Fibroblast of the conjunctiva (primary cell): ENCODE measurements at places on chromosomes 11 and 22.
A peak's percentile ranks its signal among the peaks of the same experiment; 100 is the strongest.

DNA sequence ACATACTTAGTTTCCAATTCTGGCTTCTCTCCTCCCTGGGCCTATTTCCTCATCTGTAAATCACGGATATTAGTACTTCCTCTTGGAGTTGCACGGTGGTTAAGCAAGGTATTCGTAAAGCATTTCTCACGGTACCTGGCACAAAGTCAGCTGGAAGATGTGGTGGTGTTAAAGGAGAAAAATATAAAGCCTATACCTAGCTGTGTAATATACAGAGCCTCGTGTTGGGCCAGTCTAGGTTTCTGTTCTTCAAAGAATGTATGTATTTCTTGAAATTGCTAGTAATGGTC, 47.2 kb downstream of the DBX1 start:
- no peak for DNase-seq

- no peak for DNase-seq
Observed at GRCh38 chr22:23847310-23847920, 8.6 kb upstream of the DERL3 start.

- DNase-seq = peak; percentile 88
Observed at GRCh38 chr11:69644071-69644961, 3.4 kb downstream of the CCND1 start.

DNA sequence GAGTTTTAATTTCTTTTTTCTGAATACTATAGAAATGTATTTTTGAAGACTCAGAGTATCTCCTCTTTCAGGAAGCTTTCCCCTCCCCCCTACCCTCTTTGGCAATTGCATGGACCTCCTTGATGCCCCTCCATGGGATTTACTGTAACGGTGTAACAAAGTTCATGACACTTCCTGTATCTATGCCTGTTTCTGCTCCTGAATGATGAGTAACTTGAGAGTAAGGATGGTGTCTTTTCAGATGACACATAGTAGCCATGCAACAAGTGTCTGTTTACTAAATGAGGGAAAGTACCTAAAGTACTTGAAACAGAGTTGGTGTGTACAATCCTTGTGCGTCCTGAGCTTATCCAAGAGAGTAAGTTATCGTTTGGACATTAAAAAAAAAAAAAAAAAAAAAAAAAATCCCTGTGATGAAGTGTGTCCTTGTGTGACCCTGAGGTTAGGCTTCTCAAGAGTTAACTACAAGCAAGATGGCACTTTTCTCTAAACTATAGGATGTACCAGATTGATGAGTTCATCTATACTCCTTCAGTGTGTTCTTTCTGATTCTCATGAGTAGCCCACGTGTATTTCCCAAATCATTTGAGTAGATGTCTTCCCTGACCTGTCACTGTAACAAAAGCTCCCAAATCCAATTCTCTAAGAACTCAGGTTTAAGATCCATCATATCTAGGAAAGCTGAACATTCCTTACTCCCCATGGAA, 7.4 kb downstream of the ETS1 start:
- DNase-seq = no peak

GRCh38 chr22:48278620-48279460, 1516.4 kb downstream of the TBC1D22A start:
- DNase-seq = no peak

- DNase-seq = no peak
Observed at GRCh38 chr11:1057806-1058205, 16.9 kb upstream of the MUC2 start.

GRCh38 chr11:103903621-103904323, 132.7 kb upstream of the DDI1 start:
- no peak for DNase-seq

GRCh38 chr11:121300972-121301699, 8.6 kb downstream of the SC5D start:
- no peak for DNase-seq

GRCh38 chr11:88345408-88345807, 7.9 kb upstream of the CTSC start:
- DNase-seq = no peak

DNA sequence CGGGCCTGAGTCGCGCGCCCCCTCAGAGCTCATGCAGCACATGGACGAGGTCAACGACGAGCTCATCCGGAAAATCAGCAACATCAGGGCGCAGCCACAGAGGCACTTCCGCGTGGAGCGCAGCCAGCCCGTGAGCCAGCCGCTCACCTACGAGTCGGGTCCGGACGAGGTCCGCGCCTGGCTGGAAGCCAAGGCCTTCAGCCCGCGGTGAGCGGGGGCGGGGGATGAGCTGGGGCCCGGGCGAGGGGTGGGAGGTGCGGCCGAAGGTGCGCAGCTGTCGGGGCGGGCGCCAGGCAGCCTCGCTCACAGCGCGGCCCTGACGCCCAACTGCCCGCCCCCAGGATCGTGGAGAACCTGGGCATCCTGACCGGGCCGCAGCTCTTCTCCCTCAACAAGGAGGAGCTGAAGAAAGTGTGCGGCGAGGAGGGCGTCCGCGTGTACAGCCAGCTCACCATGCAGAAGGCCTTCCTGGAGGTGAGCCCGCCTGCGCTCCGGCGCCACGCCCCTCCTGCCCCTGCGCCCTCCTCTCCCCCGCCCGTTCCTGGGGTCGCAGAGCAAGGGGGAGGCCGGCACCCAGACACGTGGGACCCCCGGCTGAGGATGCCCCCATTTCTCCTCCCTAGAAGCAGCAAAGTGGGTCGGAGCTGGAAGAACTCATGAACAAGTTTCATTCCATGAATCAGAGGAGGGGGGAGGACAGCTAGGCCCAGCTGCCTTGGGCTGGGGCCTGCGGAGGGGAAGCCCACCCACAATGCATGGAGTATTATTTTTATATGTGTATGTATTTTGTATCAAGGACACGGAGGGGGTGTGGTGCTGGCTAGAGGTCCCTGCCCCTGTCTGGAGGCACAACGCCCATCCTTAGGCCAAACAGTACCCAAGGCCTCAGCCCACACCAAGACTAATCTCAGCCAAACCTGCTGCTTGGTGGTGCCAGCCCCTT, 20.5 kb downstream of the EPS8L2 start:
- no peak for DNase-seq

DNA sequence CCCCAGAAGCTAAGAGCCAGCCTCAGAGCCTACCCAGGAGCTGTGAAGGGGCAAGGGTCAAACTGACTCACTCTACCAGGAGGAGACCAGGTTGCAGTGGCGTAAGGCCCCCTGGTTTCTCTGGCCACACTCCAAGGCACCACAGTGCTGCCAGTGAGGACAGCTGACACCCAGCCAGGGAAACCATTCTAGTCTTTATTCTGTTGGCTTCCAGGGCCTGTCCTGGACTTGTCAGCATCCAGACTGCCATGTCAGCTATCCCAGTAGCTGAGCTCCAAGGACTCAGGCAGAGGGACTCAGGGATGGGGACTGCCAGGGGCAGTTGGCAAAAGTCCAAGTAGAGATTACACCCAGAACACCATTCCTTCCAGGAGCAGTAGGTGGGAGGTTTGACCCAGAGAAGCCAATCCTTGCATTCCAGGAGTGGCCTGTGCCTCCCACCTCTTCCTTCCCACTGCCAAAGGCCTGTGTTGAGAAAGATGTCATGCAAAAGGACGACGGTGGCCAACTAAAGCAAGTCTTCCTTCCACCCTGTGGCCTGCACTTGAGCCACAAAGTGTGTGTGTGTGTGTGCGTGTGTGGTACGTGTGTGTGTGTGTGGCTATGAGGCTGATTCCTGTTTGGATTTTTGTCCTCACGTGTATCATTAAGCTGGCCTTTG, 3.6 kb upstream of the MAPK8IP1 start:
- no peak for DNase-seq

DNA sequence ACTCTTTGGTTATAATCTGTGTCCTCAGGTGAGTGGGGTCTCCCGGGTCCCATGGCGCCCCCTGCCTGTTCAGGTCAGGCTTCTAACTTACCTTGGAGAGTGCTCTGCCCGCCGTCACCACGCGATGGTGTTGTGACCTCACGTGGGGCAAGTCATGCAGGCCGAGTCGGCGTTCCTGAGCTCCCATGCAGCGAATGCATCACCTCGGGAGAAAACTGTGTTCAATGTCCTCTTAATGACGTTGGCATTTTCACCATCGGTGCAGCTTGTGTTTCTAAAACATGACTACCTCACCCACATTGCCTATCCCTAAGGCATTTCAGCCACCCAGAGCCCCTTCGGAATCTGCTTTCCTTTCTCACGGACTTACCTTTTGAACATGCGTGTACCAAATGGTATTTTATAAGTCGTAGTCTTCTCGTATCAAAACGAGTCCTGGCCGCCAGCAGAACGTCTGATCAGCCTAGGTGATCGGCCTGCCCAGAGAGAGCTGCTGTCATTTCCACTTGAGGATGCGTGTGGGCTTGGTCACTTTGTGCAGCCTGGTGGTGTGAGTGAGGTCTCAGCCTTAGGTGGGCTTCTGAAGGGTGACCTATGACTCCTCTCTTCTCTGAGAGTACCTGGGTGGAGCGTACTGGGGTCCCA, 64.8 kb downstream of the TBC1D22A start:
- no peak for DNase-seq

DNA sequence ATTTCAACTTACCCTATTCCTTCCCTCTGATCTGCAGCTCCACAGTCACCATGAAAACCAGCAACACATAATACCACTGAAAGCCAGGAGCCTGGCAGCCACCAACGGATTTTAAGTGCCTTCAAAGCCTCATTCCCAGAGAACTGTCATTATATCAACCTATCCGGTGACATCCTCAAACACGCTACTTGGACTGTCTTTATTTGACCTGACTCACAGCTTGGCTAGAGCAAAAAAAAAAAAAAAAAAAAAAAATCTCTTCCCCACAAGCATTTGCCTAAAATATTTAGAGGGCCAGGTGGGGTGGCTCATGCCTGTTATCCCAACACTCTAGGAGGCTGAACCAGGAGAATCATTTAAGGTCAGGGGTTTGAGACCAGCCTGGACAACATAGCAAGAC, 32.4 kb upstream of the ARHGAP32 start:
- no peak for DNase-seq

- no peak for DNase-seq
Observed at GRCh38 chr22:23294221-23294620, 113.9 kb downstream of the BCR start.

GRCh38 chr11:28964811-28965210, 856.6 kb downstream of the METTL15 start:
- DNase-seq = no peak

DNA sequence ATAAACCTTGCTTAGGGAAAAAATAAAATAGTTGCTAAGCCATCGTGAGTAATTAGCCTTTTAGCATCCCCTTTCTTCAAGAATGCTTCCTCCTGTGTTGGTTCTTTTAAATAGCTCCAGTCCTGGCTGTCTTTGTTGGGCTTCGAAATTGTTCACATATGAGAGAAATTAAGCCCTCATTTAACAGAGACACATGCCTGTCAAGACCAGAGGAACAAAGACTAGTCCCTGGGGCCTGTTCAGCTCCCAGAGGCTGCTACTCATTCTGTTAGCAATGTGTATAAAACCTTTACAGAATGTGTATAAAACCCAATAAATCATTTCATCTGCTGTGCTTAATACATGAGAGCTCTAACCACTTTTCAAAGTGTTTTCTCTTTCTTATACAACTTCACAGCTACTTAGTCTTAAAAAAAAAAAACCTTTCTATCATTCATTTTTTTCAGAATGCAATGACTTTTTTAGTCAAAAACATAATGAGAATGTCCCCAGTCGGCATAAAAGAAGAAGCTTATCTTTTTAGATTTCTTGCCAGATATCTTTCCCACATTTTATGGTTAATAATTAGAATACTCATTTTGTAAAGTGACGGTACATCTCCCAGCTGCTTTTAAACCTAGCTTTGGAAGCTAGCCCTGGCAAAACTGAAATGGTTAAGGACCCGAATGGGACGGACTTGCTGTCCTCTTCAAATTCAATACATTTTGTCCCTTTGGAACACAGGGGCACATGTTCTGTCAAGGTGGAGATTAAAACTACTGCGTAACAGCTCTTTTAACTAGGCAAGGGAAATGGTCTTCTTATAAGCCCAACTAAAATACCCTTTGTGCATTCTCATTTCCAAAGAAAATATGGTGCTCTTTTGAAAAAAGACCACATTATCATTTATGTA, 186.1 kb downstream of the SOX6 start:
- no peak for DNase-seq

- no peak for DNase-seq
Observed at GRCh38 chr11:78100676-78101472, 21.2 kb upstream of the NDUFC2 start.

GRCh38 chr22:24148266-24149197, 32.8 kb upstream of the SUSD2 start:
- DNase-seq = no peak

DNA sequence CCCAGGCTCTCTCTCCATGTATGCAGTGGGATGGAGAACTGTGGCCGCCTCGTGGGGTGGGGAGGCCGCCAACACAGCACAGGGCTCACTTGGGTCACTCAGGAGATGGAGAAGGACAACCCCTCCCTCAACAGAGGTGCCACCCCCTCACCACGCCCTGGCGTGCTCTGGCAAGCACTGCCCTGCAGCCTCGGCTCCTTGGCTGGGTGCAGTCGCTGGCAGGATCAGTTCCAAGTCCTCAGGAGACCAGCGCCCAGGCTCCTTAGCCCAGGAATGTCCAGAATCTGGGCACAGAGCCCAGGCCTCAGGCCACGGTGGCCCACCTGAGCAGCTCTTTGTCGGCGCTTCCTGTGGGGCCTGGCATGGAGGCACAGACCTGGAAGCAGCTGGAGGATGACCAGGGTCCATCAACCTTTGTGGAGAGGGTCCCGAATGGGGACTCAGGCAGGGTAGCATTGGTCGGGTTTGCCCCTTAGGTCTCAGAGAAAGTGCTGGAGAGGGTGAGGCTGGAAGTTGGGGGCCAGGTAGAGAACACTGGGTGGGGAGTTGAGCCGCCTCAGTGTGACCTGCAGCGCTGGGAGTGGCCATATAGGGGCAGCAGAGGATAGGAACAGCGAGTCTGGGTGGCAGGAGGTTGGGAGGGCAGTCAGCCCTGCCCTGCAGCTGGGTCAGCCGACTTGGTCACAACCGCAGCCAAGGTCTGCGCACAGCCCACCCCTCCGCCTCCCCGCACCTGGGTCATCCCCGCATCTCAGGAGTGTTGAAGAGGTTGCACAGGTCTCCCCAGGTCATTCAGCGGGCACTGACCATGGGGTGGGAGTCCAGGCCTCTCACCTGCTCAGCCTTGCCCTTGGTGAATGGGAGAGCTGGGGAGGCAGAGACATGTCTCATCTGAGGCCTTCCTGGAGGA, 8.2 kb downstream of the SUSD2 start:
- peak; percentile 52 for DNase-seq

GRCh38 chr11:97905101-97905500, 1115.6 kb upstream of the CNTN5 start:
- DNase-seq = no peak

DNA sequence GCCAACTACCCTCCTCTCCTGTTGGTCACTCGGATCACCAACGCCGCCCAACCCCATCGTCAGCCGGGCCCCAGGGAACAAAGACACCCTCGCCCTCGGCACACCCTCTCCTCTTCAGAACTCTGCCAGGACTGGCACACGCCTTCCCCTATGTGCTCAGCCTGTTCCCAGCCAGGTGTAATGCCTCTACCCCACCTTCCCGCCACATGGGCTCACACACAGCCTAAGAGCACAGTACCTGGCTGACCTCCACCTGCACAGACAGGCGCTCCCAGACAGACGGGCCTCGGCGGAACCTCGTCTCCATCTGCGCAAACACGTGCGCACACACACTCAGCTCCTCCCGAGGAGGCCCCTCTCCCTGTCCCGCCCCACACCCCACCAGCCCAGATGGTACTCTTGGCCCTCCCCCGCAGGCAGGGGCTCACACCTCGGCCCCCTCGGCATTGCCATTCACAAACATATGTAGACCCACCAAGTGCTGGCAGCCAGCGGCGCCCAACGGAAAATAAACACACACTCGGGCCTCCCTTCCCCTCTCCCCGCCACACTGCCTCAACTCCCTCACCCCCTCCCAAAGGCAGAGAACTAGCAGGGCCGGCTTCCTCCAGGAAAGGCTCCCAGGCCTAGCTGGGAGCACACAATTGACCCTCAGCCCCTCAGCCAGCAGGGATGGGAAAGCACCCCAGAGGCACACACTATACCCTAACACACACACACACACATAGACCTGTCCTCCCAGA, 8.5 kb downstream of the ELFN2 start:
- no peak for DNase-seq
